ELR (cell line): ENCODE measurements at places on chromosomes 3 and 15.
A peak's percentile ranks its signal among the peaks of the same experiment; 100 is the strongest.

GRCh38 chr3:127222664-127223063 lies 29.7 kb downstream of the PRR23E start:
- DNase-seq = no peak

- DNase-seq = peak; percentile 30
Measured at GRCh38 chr15:82540984-82541431, 751 bp upstream of the RPS17 start.

DNA sequence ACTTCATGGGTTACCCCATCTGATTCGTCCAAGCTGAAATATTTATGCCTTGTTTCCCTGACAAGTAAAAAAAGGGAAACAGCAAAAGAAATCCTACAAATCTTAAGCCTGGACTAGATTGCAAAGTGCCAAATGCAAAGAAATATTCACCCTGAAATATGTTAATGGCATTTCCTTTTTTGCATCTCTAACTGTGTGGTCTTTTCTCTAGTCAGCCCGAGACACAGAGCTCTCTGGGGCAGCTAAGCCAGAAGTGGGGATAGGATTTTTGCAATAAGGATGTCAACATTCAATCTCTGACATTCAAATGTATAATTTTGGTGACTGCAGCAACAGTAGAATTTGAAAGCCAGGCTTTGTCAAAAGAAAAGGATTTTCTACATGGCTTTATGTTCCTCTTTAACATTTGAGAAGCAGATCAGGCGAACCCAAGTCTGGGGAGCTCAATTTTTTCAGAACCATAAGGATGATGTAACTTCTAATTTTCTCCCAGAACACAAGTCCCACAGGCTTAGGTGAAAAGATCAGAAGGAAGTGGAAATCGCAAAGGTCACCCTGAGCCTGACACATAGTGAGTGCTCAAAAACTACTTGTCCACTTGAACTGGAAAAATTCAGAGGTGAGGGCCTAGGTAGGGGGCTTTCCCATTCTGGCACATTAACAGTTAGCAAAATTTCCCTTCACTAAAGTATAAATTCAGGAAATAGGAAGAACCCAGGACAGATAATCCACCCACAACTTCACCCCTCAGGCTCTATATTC lies 28.2 kb upstream of the KCNMB3 start:
- no peak for DNase-seq

- no peak for DNase-seq
Measured at GRCh38 chr15:57606816-57607215, 15.1 kb downstream of the MYZAP start.

DNA sequence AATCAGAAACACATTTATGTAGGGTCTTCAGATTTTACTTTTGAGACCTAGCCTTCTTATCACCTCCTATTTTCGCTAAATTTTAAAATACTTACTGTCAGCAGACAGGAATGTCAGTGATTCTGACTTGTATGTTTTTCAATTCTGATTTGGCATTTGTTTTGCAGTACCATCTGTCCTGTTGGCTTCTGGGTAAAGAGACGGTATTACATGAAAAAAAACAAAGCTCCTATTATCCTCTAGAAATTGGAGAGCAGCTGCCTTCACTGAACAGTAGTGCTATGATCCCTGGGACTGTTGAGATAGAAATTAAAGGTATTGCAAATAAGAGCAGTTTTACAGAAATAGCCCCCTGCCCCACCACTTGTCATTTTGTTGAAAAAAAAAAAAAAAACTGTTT lies 8.4 kb downstream of the ARMC8 start:
- no peak for DNase-seq

DNA sequence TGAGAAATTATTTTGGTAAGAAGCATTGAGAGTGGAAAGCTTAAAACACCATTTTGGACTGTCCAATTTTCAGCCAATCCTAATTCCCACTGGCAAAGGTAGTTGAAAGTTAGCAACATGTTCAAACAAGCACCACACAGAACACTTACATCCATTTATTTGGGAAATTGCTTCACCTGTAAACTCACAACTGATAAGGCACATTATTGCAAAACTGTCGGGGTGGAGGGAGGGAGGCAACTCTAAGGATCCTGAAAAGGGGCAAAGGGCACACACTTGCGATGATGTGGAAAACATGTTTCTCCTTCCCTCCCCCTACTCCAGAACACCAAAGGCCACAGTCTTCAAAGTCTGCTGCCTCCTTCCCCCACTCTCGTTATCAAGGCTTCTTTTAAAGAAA lies 9.4 kb downstream of the TMEM41A start:
- DNase-seq = no peak

DNA sequence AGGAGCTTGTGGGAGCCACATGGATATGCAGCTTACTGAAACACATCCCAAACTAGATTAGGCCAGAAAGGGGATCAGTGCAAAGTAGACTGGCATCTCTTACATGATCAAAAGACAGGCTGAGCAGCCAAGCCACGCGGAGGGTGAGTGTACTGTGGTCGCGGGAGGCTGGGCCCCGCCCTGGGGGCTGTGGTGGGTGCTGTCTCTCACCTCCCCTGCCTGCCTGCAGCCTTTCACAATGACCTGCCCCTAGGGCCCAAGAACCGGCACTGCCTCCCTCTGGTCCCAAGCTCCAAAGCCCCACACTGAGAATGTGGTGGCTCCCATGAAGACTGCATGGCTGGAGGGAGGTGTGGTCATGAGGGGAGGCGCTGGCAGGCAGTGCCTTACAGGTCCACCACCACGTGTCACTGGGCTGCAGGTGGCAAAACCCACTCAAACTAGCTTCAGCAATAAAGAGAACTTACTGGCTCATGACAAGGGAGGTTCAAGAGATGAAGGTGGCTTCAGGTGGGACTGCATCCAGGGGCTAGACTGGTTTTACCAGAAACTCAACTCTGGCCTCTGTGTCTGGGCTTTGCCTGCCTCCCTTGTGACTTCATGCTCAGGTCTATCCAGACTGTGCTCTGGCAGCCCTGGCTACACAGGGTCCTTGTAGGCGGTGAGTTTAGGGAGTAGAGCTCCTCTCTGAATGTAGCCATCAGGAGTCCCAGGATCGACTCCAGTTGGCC lies 27.4 kb upstream of the PLXND1 start:
- DNase-seq = no peak
